ENCODE measurements at places on chromosomes 1 and 21.

- peak; percentile 67 for DNase-seq
These were observed 133.8 kb downstream of the PTPRC start for GRCh38 chr1:198772626-198773025.

GRCh38 chr1:70486676-70487458 lies 75.8 kb downstream of the CTH start:
- peak; percentile 86 for DNase-seq

DNA sequence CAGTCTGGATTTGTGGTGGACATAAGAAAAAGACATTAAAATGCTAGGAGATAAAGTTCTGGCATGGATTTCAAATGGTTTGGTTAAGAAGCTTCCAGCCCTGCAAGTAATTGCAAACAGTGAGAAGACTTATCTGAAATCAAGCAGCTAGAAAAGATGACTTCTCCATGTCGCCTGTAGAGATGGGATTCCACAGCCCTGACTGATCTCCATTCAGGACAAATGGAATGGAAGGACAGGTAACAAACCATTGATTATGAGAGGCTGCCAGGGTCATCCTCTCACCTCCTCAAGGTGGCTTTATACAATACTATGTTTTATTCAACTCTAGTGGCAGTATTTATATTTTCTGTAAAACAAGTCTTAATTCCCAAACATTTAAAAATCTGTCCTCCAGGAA lies 237.9 kb downstream of the HLX start:
- DNase-seq = no peak

DNA sequence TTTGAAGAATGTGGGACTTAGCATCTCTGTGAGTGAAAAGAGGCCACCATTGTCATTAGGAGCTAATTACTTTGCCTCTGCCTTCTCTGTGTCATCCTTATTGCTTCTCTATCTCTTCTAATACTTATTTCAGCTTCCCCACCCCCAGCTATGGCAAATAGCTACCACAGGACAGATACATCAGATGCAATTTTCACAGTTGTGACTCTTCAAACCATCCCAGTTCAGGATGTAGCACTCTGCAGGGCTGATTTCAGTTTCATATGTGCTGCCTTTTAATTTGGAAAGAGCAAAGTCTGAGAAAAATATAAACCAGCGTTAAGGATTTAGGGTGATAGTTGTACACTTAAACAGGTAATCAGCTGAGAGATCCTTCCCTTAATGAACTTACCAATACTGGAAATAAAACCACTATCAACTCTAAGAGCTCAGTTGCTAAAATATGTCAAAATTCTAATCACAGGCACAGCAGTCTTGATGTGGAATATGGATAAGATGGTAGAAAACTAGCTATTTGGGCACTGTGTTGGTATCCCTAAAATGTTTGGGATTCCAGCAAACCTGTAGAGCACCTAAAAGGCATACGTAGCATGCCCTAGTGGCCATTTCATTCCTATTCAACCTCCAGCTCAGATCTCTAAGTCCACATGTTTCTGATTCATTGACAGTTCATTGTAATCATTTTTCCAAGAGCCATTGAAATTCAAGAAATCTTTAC lies 148.4 kb downstream of the SYT2 start:
- DNase-seq = no peak

DNA sequence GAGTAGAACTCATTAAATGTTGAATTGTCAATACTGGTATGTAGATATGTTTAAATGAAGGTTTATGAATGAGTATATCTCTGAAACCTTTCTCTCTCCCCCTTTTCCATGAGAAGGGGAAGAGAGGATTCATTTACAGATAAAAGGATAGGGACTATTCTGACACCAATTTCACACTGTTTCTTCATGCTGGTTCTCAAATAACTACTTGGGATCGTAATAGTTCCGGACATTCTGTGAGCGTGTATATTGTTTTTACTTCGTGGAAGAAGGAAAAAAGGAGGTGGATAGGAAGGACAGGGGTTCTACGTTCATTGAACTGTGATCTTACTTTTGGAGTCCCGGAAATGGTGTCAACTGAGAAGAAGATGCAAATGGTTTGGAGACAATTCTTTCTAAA lies 284.2 kb downstream of the GRIK1 start:
- DNase-seq = no peak

DNA sequence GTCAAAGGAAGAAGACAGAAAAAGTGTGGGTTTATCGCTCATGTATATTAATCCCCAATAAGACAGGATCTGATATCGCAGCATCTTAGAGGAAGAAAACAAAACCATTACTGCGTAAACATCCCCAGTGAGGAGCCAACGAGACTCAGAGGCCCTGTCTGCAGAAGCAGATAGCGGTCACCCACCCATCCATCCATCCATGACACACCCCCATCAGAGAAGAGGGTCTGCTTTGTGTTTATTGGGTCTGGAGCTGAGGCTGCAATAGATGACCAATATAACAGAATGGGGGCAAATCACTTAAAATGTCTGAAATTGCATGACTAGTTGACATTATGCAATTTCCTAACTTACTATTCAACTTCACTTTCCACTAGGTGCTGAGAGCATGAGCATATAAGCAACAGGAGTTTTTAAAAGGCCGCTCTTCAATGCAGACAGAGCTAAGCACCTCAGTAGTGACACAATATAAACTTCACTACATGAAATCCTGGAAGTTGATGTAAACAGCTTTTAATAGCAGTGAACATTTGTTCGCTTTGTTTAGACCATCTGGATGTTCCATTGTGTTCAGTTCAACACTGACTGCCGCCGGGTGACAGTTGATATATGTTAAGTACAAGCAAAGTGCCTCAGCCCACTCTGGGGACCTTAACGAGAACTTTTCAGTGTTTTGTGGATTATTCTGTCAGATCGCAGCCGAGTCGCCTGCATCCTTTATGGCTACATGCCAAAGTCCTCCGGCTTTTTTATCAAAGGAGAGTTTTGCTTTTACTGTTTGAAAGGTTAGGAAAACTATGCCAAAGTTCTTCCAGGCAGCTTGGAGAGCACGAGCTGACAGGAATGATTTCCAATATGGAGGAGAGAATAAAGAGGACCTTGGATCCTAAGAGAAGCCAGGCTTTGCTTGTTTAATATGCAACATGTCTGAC lies 167.5 kb downstream of the ZNF281 start:
- DNase-seq = no peak

- peak; percentile 39 for DNase-seq
These were observed 103.5 kb downstream of the RPE65 start for GRCh38 chr1:68346188-68346808.

GRCh38 chr1:154407198-154408091 lies 2.3 kb downstream of the IL6R start:
- DNase-seq = no peak

GRCh38 chr21:42641311-42642218 lies 11.9 kb upstream of the PDE9A start:
- no peak for DNase-seq

DNA sequence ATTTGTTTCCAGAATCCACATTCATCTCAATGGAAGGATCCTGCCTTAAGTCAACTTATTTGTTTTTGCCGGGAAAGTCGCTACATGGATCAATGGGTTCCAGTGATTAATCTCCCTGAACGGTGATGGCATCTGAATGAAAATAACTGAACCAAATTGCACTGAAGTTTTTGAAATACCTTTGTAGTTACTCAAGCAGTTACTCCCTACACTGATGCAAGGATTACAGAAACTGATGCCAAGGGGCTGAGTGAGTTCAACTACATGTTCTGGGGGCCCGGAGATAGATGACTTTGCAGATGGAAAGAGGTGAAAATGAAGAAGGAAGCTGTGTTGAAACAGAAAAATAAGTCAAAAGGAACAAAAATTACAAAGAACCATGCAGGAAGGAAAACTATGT lies 2.6 kb downstream of the GADD45A start:
- DNase-seq = peak; percentile 87

- no peak for DNase-seq
These were observed 47.2 kb downstream of the C1orf21 start for GRCh38 chr1:184433956-184434502.

Measured in iris pigment epithelial cell (primary cell).